ENCODE measurements at places on chromosomes 12 and 14. TPM values are rescaled to one million over a fixed set of nuclear protein-coding genes. Genes with fewer than 3 reads are reported as not detected.

DNA sequence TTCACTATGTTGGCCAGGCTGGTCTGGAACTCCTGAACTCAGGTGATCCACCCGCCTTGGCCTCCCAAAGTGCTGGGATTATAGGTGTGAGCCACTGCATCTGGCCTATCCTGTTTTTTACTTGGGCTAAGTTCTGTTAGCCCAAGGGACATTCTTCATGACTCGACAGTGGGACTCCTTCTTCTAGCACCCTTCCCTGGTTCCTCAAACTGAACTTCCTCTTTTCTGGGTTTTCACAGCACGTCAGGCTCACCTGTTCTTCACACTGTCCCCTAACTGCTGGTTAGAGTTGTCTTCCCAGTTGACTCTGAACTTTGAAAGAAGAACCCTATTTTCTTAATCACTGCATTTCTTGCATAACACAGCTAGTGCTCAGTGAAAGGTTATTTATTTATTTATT, 22.5 kb downstream of the CABP1 start:
- DNase-seq = no peak

DNA sequence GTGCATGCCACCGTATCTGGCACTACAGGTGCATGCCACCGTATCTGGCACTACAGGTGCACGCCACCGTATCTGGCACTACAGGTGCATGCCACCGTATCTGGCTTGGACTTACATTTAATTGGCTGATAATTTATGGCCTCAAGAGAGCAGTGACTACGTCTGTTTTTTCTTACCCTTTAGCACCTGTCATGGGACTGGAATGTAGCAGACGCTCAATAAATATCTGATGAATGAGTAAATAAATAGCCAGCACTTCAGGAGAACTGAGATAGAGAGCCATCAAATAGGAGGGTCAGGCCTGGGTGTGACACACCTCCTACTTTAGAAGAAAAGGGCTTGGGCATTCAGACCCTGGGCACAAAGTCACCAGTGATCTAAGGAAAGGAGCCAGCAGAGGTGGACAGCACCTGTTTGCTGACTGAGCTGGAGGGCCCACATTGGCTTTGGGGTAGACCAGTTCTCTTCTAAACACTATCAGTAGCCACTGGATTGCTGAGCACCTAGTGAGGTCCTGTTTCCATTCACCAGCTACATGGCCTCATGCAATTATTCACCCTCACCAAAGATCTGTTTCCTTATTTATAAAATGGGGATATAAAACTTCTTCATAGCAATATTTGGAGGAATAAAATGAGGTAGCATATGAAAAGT, 50.1 kb downstream of the RFX4 start:
- DNase-seq = no peak

- DNase-seq = no peak
Observed at GRCh38 chr12:80681287-80681686, 26.1 kb upstream of the MYF6 start.

DNA sequence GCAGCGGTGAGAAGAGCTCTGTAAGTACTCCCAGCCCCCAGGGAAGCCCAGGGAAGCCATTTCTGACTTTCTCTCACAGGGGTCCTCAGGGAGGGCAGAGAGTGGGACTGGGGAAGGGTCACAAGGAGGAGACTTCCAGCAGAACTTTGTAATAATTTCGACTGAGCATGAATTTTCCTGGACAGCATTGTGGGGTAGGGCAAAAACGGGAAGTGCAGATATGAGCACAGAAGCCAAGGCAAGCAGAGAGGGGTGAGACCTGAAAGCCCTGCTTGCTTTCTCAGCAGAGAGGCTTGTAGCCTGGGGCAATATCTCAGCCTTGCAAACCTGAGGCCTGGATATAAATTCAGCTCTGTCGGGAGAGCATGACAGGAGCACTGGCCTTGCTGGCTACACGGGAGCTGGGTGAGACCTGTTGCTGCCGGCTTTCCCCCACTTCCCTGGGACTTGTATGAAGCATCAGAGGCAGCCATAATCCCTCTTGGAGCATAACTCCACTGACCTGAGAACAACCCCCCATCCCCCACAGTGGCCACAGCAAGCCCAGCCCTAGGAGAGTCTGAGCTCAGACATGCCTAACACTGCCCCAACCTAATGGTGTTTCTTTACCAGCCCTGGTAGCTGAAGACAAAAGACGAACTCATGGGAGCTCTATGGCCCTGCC, 9.8 kb upstream of the IQSEC3 start:
- DNase-seq = no peak

Gene SELPLG
- total RNA-seq = 4.1 TPM

Gene P2RX2
- not detected for total RNA-seq
